ENCODE measurements at places on chromosomes 3 and 15. TPM values are rescaled to one million over a fixed set of nuclear protein-coding genes. Genes with fewer than 3 reads are reported as not detected.

DNA sequence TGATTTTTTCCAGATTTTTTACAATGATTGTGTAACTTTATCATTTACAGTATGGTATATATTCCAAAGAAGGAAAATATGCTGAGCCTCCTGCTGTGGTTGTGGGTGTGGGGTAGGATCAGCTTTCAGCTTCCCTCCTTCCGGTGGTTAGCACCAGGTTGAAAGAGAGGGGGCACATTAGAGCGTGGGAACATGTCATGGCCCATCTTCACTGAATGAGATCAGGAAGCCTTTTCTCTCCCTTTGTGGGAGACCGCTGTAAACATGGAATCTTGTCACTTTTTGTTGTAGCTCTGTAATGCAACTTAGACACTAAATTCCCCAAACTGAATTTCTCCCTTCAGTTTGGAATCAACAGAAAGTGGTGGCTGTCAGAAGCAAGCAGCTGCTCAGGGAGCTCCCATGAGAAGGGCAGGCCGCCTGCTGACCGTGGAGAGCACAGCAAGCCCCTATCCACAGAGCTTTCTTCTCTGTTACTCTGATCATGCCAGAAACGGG, 86.7 kb upstream of the LIMD1 start:
- H3K4me1 ChIP-seq, result peaks cover 18% of the 10 kb centered on the region
- H3K27me3 ChIP-seq, result no peaks in the 10 kb centered on the region
- DNase-seq, result no peak
- no peak overlapping the region for H3K27ac ChIP-seq

GRCh38 chr3:194824100-194824499, 138.4 kb downstream of the FAM43A start:
- no peaks in the 10 kb centered on the region for H3K36me3 ChIP-seq
- H3K27me3 ChIP-seq, result no peaks in the 10 kb centered on the region
- H3K4me1 ChIP-seq, result no peaks in the 10 kb centered on the region
- no peak overlapping the region for H3K27ac ChIP-seq
- no peak overlapping the region for H3K4me3 ChIP-seq

DNA sequence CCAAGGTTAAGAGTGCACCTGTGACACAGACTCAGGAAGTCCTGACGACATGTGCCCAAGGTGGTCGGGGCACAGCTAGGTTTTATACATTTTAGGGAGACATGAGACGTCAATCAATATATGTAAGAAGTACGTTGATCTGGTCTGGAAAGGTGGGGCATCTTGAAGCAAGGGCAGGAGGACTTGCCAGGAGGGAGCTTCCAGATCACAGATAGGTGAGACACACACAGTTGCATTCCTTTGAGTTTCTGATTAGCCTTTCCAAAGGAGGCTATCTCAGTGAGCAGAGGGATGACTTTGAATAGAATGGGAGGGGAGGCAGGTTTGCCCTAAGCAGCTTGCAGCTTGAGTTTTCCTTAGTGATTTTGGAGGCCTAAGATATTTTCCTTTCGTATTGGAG, 257.4 kb downstream of the CGGBP1 start:
- DNase-seq, result no peak
- no peaks in the 10 kb centered on the region for H3K36me3 ChIP-seq
- H3K4me1 ChIP-seq, result no peaks in the 10 kb centered on the region
- H3K4me3 ChIP-seq, result no peak overlapping the region
- no peak overlapping the region for H3K27ac ChIP-seq
- H3K27me3 ChIP-seq, result no peaks in the 10 kb centered on the region

GRCh38 chr3:171123915-171124314, 97.4 kb upstream of the SLC2A2 start:
- DNase-seq, result no peak
- H3K27me3 ChIP-seq, result no peaks in the 10 kb centered on the region
- no peaks in the 10 kb centered on the region for H3K36me3 ChIP-seq
- no peaks in the 10 kb centered on the region for H3K4me1 ChIP-seq
- H3K27ac ChIP-seq, result no peak overlapping the region
- H3K4me3 ChIP-seq, result no peak overlapping the region

DNA sequence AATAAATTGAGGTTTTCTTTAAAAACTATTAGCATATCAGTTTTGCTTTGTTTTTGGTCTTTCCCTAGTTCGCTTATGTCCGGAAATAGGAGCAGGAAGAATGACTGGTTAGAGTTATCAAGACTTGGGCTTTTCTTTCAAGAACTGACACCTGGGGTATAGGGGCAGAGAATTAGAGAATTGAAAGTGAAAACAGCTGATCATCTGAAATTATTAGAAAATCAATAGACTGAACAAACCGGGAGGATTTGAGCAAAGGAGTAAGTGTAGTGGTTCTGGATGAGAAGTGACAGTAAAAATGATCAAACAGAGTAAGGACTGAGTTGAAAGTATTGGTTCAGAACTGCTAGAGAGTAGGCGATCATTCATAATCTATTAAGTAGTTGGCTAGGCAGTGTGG, 6.0 kb downstream of the MINDY2 start:
- H3K27me3 ChIP-seq, result no peaks in the 10 kb centered on the region
- H3K27ac ChIP-seq, result no peak overlapping the region
- no peak overlapping the region for H3K4me3 ChIP-seq
- H3K36me3 ChIP-seq, result no peaks in the 10 kb centered on the region
- peaks cover 63% of the 10 kb centered on the region for H3K4me1 ChIP-seq

GRCh38 chr3:151439652-151440125, 21.2 kb downstream of the IGSF10 start:
- DNase-seq, result no peak
- no peak overlapping the region for H3K27ac ChIP-seq
- H3K27me3 ChIP-seq, result no peaks in the 10 kb centered on the region
- no peaks in the 10 kb centered on the region for H3K36me3 ChIP-seq

GRCh38 chr15:38050529-38051448, 116.3 kb downstream of the TMCO5A start:
- H3K36me3 ChIP-seq, result no peaks in the 10 kb centered on the region
- H3K4me1 ChIP-seq, result no peaks in the 10 kb centered on the region
- no peak for DNase-seq

DNA sequence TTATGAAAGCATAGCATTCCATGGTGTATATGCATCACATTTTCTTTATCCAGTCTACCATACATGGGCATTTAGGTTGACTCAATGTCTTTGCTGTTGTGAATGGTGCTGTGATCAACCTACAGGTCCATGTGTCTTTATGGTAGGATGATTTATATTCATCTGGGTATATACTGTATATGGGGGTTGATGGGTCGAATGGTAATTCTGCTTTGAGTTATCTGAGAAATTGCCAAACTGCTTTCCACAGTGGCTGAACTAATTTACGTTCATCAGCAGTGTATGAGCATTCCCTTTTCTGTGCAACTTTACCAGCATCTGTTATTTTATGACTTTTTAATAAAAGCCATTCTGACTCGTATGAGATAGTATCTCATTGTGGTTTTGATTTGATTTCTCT, 662.4 kb upstream of the BCHE start:
- no peak overlapping the region for H3K27ac ChIP-seq
- no peaks in the 10 kb centered on the region for H3K4me1 ChIP-seq
- no peak for DNase-seq

- DNase-seq, result no peak
- no peaks in the 10 kb centered on the region for H3K36me3 ChIP-seq
- no peak overlapping the region for H3K27ac ChIP-seq
- H3K4me1 ChIP-seq, result peaks cover 14% of the 10 kb centered on the region
These were observed 66.9 kb downstream of the CMTM8 start for GRCh38 chr3:32305361-32305876.

GRCh38 chr15:70063261-70063925, 34.3 kb downstream of the TLE3 start:
- H3K27me3 ChIP-seq, result no peaks in the 10 kb centered on the region
- H3K4me1 ChIP-seq, result peaks cover 74% of the 10 kb centered on the region
- H3K36me3 ChIP-seq, result peaks cover 25% of the 10 kb centered on the region
- H3K27ac ChIP-seq, result peak overlapping the region; percentile 65
- DNase-seq, result no peak

- no peaks in the 10 kb centered on the region for H3K4me1 ChIP-seq
- no peak overlapping the region for H3K4me3 ChIP-seq
- no peaks in the 10 kb centered on the region for H3K27me3 ChIP-seq
- no peak overlapping the region for H3K27ac ChIP-seq
These were observed 73.7 kb downstream of the FOXB1 start for GRCh38 chr15:60077581-60078359.

DNA sequence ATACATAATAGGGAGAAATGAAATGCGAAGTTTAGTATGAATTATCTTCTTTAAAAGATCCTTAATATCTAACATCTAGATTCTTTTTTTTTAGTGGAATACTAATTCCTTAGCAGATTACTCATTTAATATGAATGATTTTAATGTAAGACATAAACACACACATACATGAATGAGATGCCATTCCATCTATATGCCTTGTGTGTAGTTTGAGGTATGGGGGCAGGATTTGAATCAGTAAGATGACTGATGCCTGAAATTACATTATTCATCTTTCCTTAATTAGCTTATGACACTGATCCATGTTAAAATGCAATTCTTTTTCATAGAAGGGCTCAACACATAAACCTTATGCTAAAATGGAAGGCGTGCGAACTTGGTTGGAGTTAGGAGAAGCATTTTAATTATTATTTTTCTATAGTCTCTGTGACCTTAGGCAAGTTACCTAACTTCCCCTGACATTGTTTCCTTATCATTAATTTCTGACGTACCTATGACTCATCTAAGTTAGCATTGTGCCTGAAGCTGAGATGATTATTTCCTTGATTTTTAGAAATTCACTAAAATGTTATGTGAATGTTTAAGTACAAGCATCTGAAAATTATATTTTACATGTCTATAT, 10.8 kb upstream of the BNIP2 start:
- no peaks in the 10 kb centered on the region for H3K4me1 ChIP-seq
- H3K36me3 ChIP-seq, result no peaks in the 10 kb centered on the region
- no peak overlapping the region for H3K4me3 ChIP-seq
- no peak for DNase-seq
- no peak overlapping the region for H3K27ac ChIP-seq
- no peaks in the 10 kb centered on the region for H3K27me3 ChIP-seq

- DNase-seq, result no peak
- no peaks in the 10 kb centered on the region for H3K4me1 ChIP-seq
- H3K36me3 ChIP-seq, result no peaks in the 10 kb centered on the region
- no peak overlapping the region for H3K27ac ChIP-seq
- no peak overlapping the region for H3K4me3 ChIP-seq
- no peaks in the 10 kb centered on the region for H3K27me3 ChIP-seq
These were observed 5.5 kb upstream of the FSIP1 start for GRCh38 chr15:39788108-39788507.

DNA sequence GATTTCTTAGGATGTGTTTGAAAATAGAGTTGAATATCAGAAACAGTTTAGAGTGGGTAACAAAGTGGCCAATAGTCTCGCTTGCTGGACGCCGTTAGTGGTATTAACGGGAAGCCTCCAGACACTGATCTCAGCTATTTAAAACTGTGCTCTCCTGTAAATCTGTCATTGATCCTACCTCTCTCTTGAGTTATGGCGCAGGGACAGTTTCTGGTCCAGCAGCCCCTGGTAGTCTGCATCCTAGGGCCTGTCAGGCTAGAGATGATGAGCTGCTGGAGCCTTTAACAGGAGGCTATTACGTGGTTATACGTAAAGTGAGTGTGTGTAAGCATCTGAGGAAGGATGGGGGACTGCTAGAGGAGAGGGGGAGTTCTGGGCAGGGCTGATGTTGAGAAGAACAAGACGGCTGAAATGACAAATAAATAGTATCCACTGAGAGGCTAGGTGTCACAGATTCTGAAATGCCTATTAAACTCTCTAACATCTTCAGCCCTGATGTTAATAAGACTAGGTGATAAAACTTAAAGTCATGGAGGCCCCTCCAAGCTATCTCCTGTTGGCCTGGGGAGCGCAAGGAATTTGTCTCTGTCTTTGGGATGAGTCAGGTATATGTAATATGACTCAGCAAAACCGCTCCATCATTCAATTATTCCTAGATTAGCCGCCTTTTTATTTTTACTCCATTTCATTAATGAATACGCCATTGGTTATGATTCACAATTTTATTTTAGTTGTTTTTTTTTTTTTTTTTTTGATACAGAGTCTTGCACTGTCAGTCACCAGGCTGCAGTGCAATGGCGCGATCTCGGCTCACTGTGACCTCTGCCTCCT, 155.7 kb downstream of the GREM1 start:
- H3K27me3 ChIP-seq, result no peaks in the 10 kb centered on the region
- no peak overlapping the region for H3K27ac ChIP-seq
- DNase-seq, result no peak
- H3K36me3 ChIP-seq, result no peaks in the 10 kb centered on the region
- H3K4me1 ChIP-seq, result no peaks in the 10 kb centered on the region

- no peak overlapping the region for H3K4me3 ChIP-seq
- peaks cover 4% of the 10 kb centered on the region for H3K4me1 ChIP-seq
- DNase-seq, result no peak
- H3K27ac ChIP-seq, result no peak overlapping the region
These were observed 55.8 kb upstream of the DGKG start for GRCh38 chr3:186417791-186418190.

EFCAB12 gene
- total RNA-seq, result 0.63 TPM

SNX22 gene
- total RNA-seq, result 19.9 TPM

ZIC4 gene
- not detected for total RNA-seq

SKOR1 gene
- 1.5 TPM for total RNA-seq

CASR gene
- 0.39 TPM for total RNA-seq

CCDC39 gene
- total RNA-seq, result not detected

INKA1 gene
- 8.8 TPM for total RNA-seq

MME gene
- 47.7 TPM for total RNA-seq

PAQR5 gene
- total RNA-seq, result 3.0 TPM
